Kidney (tissue), 22 donors: ENCODE measurements at places on chromosomes 5 and 9.

GRCh38 chr9:70987986-70988385 lies 133.4 kb downstream of the TRPM3 start:
- DNase-seq = no peak

DNA sequence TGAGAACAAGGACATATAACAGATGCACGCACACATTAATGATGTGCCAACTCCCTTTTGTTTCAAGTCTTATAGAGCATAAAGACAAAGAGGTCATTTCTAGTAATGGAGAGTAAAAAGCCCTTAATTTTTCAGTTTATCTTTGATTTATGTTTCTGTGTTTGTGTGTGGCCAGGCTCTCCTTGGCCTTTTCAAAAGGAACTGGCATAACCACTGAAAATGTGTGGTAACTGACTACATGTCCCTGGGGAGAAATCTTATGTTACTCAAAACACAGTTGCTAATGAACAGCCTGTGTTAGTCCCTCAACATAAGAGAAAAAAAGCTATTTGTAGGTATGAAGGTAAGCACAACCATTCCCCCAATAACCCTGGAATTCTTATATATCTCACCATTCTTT lies 47.6 kb upstream of the SHOC1 start:
- no peak for DNase-seq

GRCh38 chr5:5710471-5710870 lies 288.0 kb downstream of the ICE1 start:
- DNase-seq = no peak

GRCh38 chr9:18791074-18791473 lies 241.9 kb downstream of the SAXO1 start:
- DNase-seq = peak; percentile 69

GRCh38 chr5:132662925-132663770 lies 5.2 kb downstream of the IL13 start:
- no peak for DNase-seq

DNA sequence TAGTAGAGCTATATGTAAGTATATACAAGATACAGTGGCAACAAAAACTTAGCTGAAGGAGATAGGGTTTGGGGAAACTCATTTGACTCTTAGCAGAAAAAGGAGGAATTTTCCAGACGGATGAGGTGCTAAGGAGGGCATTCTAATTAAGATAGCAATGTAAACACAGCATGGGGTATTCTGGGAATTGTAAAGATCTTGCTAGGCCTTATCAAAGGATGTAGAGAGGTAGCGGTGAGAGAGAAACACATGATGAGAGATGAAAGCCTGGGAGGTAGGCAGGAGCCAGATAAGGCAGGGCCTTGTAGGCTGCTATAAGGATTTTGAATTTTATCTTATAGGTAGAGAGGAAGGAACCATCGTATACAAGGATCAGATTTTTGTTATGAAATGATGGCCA lies 106.6 kb upstream of the KCNN2 start:
- no peak for DNase-seq

GRCh38 chr5:59489551-59489950 lies 404.0 kb downstream of the PDE4D start:
- DNase-seq = no peak

DNA sequence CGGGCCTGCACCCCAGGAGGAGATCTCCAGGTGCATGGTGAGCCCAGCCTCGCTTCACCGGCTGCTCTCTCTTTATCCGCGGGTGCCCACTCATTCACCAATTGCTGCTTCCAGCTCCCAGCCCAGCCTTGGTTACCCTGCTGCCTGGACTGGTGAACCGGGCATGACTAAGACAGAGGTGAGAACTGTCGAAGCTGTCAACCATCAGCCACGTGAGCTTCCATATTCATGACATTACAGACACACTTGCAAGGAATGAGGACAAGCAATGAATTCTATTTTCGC lies 220.5 kb downstream of the ROR2 start:
- no peak for DNase-seq
